ENCODE measurements at places on chromosomes 7 and 10.

GRCh38 chr7:70712942-70713341, 419.0 kb upstream of the GALNT17 start:
- DNase-seq: no peak

DNA sequence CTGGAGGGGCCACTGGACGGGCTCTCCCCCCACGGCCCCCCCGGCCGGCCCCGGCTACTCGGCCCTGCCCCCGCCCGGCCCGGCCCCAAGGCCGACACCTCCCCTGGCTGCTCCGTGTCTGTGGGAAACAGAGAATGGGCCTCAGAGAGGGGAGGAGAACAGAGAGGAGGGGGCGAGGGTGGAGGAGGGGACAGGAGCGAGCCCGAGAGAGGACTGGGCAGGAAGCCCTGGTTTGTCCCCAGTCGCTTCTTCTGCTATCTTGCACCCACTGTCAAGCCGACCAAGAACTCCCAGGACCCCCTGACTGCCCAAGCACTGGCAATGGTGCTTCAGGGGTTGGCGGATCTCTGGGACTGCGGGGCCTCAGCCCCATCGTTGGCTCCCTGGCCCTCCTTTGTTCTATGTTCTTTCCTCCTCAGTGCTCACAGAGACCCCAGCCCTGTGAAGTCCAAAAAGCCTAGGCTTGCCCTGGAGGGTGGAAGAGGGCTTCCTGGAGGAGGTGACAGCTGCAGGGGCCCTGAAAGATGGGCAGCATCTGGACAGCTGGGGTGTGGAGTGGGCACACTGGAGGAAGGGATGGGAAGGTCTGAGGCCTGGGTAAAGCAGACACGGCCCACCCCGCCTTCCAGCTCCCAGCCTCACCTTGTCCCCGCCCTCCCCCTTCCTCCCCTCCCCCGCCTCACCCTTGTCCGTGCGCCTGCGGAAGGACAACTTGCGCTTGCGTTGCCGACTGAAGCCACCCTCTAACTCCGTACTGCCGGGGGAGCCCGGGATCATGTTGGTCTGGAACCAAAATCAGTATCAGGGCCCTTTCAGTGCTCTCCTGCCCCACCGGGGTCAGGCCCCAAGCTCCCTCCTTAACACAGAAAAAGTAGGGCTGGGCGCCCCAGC, 30.1 kb downstream of the KCNH2 start:
- DNase-seq: no peak

GRCh38 chr10:98374217-98374985, 40.6 kb downstream of the PYROXD2 start:
- no peak for DNase-seq

- DNase-seq: no peak
Measured at GRCh38 chr7:45938626-45939302, 17.7 kb upstream of the IGFBP3 start.

- DNase-seq: no peak
Measured at GRCh38 chr7:84176716-84177115, 17.9 kb downstream of the SEMA3A start.

DNA sequence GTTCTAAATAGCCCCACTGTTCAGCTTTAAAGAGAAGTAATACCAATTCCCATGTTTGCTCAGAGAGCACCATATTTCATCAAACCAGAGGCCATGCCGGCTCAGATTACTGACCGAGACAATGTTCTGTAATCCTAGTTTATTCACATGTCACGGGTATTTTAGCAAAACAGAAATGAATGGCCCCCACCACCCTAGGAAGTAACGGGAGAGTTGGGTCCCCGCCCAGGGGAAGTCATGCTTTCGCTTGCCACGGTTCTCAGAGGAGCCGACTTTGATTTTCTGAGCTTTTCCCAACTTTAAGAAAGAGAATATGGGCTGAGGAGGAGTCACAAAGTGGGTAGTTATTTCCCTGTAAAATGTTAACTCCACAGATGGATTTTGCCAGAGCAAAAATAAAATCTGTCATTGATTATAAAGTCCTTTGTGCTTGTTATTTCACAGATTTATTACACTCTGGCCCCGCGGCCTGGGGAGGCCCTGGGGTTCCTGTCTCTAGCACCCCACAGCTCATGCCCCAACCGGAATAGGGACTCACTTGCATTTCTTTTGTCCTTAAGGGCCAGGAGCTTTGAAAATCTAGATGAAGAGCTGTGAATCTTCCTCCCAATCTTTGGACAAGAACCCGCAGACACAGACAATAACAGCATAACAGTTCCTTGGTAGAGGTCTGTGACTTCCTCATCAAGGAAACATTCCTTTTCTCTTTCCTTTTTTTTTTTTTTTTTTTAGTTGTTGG, 3.7 kb upstream of the GDF10 start:
- DNase-seq: no peak
